Astrocyte (in vitro differentiated cells and primary cell): ENCODE measurements at places on chromosomes 4 and X.

- no peak overlapping the region for H3K4me3 ChIP-seq
- H3K27me3 ChIP-seq = no peaks in the 10 kb centered on the region
- DNase-seq = peak; percentile 51
- no peaks in the 10 kb centered on the region for H3K4me1 ChIP-seq
Observed at GRCh38 chr4:138919094-138919936, 96.3 kb upstream of the NOCT start.

DNA sequence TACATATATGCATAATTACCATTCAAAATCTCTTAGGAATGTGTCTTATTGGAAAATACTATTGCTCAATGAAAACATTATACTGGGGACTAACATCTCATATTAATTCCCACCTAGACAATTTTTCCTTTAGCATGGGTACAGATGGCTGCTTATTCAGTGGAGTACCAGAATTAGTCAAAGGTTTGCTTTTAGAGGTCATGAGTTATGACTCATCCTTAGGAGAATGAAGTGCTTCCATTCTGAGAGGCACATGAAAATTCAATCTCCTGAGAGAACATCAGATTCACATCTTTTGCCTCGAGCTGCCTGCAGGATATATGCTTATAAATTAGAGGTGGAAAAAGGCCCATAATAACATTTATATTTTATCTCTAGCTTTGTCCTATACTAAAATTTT lies 378.0 kb upstream of the DMD start:
- no peak overlapping the region for H3K4me3 ChIP-seq
- DNase-seq = no peak
- no peaks in the 10 kb centered on the region for H3K27me3 ChIP-seq

GRCh38 chrX:33339219-33339618 lies 127.9 kb upstream of the DMD start:
- H3K36me3 ChIP-seq = no peaks in the 10 kb centered on the region
- no peak overlapping the region for H3K27ac ChIP-seq
- no peak overlapping the region for H3K4me3 ChIP-seq
- no peak for DNase-seq
- H3K4me1 ChIP-seq = no peaks in the 10 kb centered on the region
- H3K27me3 ChIP-seq = no peaks in the 10 kb centered on the region

GRCh38 chr4:71382125-71382899 lies 43.5 kb downstream of the SLC4A4 start:
- no peaks in the 10 kb centered on the region for H3K36me3 ChIP-seq
- H3K27ac ChIP-seq = no peak overlapping the region
- no peak overlapping the region for H3K4me3 ChIP-seq
- H3K4me1 ChIP-seq = peaks cover 4% of the 10 kb centered on the region

DNA sequence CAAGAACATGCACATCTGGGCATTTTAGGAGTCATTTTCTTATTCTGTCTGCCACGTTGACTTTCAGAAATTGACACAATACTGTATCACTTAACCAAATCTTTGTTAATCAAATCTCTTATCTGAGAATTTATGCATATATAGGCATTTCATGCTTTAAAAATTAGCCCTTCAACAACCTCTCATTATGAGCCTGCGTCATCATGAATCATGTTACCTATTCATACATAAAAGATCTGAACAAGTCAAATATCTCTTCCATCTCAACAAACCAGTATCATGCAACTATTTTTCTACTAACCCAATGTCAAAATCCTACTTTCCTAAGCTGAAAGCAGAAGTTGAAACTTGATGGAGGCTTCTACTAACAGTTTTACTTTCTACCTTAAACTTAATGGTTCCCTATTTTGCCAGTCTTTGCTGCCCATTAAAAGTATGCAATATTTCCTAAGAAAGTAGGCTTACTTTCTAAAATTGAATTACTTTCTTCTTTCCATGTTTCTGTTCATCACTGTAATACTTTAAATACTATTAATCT lies 1.8 kb downstream of the ADAM29 start:
- H3K36me3 ChIP-seq = no peaks in the 10 kb centered on the region
- no peak overlapping the region for H3K27ac ChIP-seq
- no peak overlapping the region for H3K4me3 ChIP-seq
- no peak for DNase-seq

DNA sequence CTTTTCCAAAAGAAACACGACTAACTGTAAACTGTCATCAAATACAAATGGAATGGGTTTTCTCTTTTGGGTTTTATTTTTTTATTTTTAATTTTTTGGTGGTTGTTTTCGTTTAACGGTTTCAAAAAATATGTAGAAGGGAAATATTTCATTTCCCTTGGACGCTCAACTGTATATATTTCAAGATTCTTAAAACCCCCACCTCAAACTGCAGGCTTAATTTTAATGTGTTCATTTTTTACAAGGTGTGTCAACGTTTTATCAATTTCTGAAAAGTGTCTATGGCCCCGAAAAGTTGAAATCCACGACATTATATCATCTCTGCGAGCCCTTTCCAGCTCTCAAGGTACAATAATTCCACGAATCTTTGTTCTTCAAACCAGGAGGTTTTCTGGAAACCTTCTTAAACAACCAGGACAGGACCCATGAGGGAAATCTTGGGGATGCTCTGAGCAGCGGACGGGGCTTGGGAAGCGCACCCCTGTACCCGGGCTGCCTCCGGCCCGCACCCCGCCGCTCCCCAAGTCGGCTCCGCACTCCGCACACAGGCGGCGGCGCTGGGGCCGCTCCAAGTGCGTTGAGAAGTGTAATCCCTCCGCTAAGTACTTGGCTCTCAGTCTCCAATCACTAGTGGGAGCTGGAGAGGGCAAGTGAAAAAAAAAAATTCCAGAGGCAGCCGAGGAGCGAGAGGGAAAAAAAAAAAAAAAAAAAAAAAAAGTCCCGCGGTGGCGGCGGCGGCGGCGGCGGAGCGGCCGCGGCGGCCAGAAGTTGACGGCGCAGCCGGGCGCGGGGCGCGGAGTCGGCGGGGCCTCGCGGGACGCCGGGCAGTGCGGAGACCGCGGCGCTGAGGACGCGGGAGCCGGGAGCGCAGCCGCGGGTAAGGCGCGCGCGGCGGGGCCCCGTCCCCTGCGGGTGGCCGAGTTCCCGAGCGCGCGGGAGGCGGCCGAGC lies at the start of gene BMPR1B:
BMPR1B (plus strand) TSS at position 764 of the 949 bp plus-strand sequence. CDS start 346,470 bp downstream, outside the sequence.
- no peaks in the 10 kb centered on the region for H3K27me3 ChIP-seq
- peak; percentile 72 for DNase-seq
- peaks cover 4% of the 10 kb centered on the region for H3K4me1 ChIP-seq
- H3K4me3 ChIP-seq = peak within 1 kb of the TSS; percentile 74

- no peak overlapping the region for H3K4me3 ChIP-seq
- H3K4me1 ChIP-seq = no peaks in the 10 kb centered on the region
- H3K27me3 ChIP-seq = no peaks in the 10 kb centered on the region
- no peak overlapping the region for H3K27ac ChIP-seq
- no peak for DNase-seq
Observed at GRCh38 chrX:110985470-110985869, 110.5 kb upstream of the PAK3 start.

- peaks cover 26% of the 10 kb centered on the region for H3K4me1 ChIP-seq
- peak overlapping the region; percentile 8 for H3K27ac ChIP-seq
- H3K4me3 ChIP-seq = peak overlapping the region; percentile 36
- H3K36me3 ChIP-seq = no peaks in the 10 kb centered on the region
Observed at GRCh38 chr4:2412534-2412884, 5.9 kb downstream of the ZFYVE28 start.

DNA sequence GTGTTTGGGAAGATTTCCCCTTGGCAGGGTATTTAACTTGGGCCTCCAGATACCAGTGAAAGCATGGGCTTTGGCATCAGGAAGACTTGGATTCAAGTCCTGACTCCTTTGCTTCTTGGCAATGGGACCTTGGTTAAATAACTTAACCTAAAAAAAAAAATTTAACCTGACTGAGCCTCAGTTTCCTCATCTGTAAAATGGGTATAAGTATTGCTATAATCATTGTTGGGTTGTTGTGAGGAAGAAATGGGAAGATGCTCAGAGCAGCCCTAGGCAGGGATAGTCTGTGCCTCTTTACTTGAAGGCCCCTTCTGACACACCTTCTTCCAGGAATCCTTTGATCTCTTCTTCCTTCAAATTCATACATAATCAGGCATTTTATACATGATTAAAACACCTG lies 70.3 kb downstream of the ZCCHC12 start:
- H3K4me3 ChIP-seq = no peak overlapping the region
- H3K27ac ChIP-seq = no peak overlapping the region
- H3K27me3 ChIP-seq = no peaks in the 10 kb centered on the region
- DNase-seq = no peak
- H3K36me3 ChIP-seq = no peaks in the 10 kb centered on the region

- DNase-seq = no peak
- H3K27ac ChIP-seq = no peak overlapping the region
- H3K27me3 ChIP-seq = no peaks in the 10 kb centered on the region
- H3K4me1 ChIP-seq = no peaks in the 10 kb centered on the region
- no peaks in the 10 kb centered on the region for H3K36me3 ChIP-seq
Observed at GRCh38 chr4:152579916-152580315, 44.0 kb upstream of the FBXW7 start.
